ENCODE measurements at places on chromosomes 12 and 14.

DNA sequence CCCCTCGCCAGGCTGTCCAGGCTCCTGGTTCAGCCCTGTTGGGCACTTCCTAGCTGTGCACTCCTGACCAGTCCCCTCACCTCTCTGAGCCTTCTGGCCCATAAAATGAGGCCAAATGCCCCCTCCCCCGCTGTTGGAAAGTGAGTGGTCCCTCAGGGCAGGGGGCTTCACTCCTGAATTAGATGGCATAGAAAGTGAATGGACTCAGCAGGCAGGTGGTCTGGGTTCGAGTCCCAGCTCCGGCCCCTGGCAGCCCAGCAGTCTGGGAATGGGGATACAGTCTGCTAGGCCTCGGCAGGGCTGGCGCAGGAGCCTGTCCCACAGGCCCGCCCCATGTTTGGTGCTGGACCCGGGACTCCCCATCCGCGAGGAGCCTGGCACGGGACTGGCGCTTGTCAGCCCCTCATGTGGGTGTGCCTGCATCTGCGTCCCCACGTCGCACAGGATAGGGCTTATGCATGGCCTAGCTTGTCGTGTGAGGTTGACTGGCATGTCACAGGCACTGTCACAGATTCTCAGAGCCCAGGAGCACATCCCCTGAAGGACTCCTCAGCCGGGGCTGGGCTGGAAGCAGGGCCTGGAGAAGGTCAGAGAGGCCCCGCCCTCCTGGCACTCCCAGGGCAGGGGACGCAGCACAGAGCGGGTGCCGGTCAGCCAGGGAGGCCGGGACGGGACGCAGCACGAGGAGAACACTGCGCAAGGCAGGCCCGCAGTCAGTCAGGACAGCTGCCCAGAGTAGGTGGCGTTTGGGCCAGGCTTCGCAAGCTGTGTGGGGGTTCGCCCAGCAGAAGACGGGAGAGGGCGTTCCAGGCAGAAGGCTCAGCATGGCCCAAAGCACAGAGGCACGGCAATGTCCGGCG, 40.5 kb downstream of the DIO3 start:
- no peak for DNase-seq

- DNase-seq = no peak
Observed at GRCh38 chr12:7264538-7264937, 39.3 kb upstream of the ACSM4 start.

DNA sequence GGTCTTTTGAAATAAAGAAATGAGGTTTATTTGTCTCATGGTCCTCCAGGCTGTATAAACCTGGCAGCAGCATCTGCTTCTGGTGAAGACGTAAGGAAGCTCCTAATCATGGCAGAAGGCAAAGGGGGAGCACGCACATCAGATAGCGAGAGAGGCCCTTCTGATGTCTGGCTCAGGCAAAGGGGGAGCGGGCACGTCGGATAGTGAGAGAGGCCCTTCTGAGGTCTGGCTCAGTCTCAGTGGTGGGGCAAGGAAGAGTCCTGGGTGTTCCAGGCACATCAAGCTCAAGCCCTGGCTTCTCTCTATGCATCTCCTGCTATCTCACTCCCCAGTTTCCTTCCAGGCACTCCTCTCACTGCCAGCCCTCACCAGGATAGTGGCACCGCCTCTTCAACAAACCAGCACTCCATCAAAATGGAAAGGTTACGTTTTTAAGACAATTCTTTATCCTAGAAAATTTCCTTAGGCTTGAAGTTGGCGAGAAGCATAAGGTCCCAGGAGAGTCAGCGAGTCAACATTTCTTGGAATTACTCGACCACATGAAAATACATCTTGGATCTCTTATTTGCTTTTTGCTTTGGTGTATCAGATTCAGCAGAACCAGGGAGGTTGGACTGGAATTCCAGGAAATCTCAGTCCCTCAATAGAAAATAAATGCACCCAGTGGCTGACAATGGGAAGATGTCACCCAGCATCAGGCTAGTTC, 189.6 kb upstream of the TMEM132C start:
- no peak for DNase-seq

DNA sequence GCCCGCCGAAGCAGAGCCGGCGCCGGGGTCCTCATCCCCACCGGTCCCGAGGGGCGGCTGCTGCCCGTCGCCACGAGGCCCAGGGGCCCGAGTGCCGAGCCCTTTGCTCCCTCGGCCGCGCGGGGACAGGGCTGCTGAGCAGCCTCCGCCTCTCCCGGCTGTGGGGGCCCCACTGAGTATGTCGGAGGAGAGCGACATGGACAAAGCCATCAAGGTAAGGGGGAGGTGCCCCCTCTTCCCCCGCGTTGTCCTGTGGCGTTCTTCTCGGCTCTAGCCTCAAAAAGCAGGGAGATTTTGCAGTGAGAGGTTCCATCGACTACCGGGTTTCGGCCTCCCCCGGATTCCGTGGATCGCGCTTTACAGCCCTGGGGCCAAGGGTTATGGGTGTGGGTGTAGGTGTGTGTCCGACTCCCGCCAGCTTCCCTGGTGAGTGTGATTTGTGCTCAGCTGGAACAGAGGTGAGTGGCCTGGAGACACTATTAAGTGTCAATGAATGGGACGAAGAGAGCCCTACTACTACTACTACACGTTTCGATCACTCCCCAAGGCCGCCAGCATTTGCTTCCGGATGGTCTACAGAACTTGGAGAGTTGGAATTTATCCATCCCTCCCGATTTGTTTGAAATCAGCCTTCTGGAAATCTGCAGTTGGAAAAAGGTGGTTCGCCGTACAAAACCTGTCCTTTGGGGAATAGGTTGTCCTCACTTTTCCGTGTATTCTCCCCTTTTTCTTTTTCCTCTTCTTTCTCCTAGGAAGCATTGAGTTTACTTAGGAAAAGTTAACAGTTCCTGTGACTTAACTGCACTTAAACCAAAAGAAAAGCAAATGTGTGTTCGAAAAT, 748 bp downstream of the MAPKAPK5 start:
- no peak for DNase-seq

DNA sequence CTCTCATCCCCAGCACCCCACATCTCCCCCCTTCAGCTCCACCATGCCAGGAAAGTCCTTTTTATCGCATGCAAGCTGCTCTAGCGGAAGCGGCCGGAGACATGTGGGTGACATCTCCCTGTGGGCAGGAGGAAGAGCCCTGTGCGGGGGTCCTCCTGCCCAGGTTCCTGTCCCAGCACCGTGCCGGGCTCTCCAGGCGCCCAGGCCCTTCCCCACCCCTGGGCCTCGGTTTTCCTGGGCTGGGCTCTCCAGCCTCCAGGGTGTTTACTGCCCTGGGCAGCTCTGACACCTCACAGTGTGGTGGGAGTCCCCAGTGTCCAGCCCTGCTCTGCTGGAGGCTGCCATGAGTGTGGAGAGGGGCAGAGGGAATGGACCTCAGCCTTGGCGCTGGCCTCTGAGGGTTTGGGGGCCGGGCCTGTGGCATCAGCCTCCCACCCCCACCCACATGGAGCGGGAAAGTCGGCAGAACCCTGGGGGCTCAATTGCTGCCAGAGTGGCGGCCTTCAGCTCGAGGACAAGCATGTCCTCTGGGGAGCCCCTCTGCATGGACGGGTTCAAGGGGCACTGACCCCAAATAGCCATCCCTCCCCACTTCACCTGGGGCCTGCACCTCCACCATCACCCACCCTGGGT, 16.9 kb downstream of the ASPG start:
- no peak for DNase-seq

DNA sequence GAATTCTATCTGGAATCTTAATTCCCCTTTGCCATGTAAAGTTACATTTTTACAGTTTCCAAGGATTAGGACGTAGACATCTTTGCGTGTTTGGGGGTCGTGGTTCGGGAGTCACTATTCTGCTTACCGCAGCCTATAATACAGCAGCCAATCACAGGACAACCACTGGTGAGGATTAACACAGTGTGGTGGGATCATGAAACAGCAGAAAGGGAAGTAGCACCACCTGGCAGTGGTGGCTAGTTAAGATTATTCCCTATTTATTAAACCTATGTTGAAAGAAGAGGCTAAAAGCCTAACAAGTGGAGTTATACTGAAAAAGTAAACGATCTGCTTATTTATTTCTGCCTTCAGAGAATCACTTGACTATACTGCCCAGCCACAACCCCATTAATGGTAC, 71.7 kb downstream of the IPO8 start:
- no peak for DNase-seq

Data from H4 (cell line).